ENCODE measurements at places on chromosomes 11 and 22.

- no peak for DNase-seq
Measured at GRCh38 chr11:63826471-63827190, 12.3 kb upstream of the MARK2 start.

GRCh38 chr22:32409977-32410376, 2.1 kb downstream of the RTCB start:
- DNase-seq, result no peak

DNA sequence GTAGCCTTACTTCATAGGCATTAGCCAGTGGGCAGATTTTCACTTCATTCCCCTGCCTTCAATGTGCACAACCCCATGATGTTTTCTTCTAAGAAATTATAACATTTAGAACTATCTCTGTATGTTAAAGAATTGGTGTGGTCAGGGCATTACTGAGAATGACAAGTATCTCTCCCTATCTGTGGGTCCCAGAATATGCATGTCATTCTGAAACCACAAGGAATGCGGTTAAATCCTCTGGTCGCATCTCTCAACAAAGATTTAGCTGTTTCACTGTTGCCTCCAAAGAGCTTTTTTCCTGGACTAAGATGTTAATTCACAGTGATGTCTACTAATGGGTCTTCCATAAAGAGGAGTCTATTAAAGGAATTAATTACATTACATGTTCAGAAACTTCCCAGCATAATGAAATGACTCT, 62.7 kb downstream of the LIF start:
- no peak for DNase-seq

DNA sequence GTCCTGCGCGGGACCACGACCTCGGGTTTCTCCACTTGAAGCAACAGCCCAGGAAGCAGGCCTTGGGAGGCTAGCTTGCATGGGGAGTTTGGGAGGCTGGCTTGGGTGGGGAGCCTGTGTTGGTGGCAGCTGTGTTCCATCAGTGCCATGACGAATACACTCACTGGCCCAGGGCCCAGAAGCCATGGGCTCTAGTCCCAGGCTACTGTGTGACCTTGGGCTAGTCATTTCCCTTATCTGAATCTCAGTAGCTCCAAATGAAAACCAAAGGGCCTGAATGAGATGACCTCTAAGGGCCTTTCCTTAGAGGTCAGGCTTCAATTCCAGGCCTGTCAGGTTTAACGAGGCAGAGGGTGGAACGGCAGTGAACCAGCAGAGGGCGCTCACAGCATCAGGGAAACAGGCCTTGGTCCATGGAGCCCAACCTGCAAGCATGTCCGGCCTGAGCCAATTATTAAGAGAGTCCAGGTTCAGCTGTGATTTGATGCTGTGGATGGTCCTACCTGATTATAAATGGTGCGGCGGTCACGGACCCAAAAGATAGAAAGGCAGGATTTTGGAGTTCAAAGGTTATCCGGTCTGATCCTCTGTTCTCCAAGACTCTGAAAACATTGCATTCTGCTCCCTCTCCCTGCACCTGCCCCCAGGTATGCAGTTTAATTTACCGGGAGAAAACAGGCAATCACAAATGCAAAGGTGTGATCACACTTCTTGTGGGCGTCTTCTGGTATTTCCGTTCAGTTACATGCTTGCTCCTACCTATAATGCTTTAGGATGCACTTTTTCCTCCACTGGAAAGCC, 15.9 kb downstream of the PTPN5 start:
- DNase-seq, result peak; percentile 45

GRCh38 chr11:103043826-103044678, 47.9 kb downstream of the DCUN1D5 start:
- no peak for DNase-seq

GRCh38 chr11:299951-300735, 817 bp upstream of the IFITM5 start:
- no peak for DNase-seq

- no peak for DNase-seq
Measured at GRCh38 chr11:4522339-4522738, 22.7 kb upstream of the OR52M1 start.

DNA sequence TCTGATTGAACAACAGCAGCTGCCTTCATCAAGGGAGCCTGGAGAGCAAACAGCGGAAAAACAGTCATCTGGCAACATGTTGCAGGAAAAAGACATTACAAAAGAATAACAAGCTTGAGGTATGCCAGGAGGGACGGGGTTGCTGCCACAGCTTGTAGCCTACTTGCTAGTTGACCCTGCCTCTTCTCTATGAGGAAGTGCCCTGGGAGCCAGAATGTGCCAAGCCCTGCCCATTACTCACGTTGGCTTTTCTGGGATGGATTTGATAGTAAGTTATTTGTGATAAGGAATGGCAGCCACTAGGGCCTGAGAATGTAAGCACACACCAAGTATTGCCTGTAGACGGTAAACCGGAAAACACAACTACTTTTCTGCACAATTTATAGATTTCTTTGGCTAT, 113.5 kb upstream of the KIRREL3 start:
- DNase-seq, result peak; percentile 34

- no peak for DNase-seq
Measured at GRCh38 chr22:44363013-44363979, 50.5 kb upstream of the SHISAL1 start.
